ENCODE measurements at places on chromosomes 11 and 22.

DNA sequence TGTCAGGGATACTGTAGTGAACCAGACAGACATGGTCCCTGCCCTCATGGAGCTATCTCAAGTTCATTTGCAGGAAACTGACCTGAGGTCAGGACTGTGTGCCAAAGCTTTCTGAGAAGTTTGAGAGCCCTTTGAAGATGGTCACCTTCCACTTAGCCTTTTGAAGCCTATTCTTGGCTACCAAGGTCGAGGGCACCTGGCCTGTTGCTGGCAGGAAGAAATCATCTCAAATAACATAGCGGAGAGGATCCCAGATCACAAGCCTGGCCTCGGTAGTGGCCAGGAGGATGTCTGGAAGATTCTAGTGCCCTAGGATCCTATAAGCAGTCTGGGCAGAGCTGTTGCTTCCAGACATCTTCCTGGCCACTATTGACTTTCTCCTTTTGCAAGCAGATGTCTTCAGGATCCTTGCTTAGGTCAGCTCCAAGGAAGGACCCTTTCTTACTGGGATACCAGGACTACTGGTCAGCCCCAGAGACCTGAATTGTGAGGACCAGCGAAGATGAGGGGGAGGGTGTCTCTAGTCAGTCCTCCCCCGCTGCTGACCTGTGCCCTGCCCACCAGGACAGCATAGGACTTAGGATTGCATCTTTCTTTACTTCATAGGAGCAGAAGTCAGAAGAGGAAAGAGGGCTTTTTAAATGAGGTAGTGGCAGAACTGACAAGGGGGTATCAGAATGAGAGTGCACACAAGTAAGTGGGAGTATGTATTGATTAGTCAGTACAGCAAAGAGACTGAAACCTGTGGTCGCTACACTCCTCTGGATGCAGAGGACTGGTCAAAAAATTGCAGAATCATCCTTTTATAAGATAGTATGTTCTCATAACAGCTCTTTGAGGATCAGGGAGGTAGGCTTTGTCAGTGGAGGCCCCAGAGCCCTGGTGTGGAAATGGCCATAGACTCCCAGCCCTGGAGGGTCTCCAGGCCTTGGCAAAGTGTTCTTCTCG, 94.8 kb downstream of the TEAD1 start:
- DNase-seq, result no peak

- no peak for DNase-seq
These were observed 1.7 kb upstream of the PARVA start for GRCh38 chr11:12375720-12376119.

- no peak for DNase-seq
These were observed 12.3 kb upstream of the NXPE4 start for GRCh38 chr11:114607753-114608459.

- DNase-seq, result no peak
These were observed 34.1 kb upstream of the CRTAM start for GRCh38 chr11:122804161-122804560.

DNA sequence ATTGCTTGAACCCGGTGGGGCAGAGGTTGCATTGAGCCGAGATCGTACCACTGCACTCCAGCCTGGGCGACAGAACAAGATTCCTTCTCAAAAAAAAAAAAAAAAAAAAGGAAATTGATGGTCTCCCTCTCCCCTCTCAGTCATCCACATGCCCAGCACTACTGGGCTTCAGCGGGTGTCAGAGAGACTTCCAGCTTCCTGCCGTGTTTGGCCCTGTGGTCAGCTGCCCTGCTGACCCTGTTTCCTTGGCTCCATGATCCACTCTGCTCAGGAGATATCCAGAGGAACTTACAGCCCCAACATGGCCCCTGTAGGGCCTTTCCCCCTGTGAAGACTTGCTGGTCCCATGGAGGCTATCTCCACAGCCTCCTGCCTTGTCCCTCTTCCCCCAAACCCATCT, 6.1 kb upstream of the PNPLA3 start:
- DNase-seq, result no peak

DNA sequence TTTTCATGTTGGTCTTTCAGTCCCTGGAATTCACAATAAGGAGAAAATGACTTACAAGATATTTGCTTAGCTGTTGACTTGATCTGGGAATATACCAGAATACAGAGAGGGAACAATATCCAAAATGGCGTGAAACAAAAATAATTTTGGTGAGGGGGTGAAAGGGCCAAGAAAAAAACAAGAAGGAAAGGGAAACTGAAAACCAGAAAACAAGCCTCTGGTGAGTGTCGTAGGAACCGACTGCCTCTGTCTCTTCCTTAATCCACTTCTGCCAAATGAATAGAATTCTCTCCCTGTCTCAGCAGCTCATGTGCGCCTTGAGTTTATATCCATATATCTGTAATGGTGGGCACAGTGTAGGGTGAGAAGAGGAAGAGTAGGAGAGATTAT, 367.6 kb downstream of the ETS1 start:
- no peak for DNase-seq

DNA sequence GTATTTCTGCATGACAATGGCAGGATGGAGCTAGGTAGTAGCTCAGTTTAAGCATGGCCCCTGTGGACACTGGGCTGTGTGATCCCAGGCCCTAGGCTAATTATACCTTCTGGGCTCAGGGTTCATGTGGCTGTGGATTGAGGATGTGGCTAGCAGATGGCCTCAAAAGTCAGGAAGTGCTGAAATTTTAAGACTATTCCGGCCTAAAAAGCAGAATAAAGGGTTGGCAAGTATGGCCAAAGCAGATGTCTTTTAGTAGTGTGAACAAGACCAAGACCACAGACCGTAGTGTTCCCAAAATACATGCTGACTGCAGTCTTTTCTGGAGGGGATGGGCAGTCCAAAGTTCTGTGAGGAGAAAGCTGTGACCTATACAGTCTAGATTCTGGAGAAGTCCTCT, 115.7 kb upstream of the RAG2 start:
- DNase-seq, result peak; percentile 5

DNA sequence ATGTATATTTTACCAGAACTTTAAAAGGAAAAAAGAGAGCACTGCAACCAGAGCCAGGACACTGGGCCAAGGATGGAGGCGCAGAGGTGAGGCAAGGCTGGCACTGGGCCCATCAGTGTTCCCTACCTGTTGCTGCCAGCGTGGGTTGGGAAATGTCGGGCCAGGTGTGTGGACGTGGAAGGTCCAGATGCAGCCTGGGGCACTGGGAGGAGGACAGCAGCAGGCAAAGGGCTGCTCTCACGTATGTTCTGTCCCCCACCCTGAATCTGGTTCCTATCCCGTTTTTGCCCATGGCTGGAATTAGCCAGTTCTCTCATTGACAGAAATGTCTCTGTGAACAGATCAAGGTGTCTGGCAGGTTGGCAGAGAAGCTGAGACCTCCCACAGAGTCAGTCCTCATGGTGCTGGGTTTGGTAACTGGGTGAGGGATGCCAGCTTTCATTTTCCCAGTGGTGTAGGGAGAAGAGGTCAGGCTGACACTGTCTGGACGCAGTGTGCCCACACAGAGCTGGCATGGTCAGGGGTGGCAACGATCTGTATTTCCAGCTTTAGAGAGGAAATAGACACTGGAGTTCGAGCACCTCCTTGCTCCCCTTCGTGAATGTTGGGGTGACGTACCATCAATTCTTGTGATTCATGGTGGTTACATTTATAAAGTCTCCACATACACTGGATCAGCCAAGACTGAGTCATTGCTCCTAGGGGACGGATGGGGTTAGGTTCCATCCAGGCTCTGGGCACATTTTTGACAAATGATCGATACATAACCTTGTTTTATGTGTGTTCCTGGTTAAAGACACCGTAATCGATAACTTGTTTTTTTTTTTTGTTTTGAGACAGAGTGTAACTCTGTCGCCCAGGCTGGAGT, 4.3 kb upstream of the PNPLA3 start:
- DNase-seq, result no peak

DNA sequence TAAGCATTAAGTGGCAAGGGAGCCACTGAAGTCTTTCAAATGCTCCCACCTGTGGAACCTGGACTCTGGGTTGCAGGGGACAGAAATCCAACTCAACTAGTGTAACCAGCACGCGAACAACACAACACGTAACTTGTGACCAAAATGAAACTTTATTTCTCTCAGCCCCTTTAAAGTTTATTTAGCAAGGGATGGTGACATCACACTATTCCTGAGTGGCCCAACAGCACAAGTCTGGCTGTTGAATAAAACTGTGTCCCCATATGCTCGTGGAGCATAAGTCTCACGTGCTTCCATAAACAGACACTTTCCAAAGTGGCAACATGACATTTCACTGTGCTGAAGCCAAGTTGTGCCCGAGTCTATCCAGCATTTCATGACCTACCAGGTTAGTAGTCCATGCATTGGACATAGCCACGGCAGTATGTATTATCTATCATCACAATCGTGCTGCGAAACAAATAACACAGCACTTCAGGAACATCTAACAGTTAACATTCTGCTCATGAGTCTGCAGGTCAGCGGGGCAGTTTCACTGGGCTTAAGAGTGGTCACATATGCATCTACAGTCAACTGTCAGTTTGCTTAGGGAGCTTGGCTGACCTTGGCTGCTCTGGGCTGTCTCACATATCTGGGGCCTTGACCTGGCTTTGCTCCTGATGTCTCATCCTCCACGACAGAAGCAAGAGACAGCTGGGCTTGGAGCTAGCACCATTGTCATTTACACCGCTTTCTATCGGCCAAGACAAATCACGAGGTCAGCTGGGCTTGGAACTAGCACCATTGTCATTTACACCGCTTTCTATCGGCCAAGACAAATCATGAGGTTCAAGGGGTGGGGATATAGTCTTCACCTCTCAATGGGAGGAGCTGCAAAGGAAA, 35.0 kb upstream of the LMO2 start:
- no peak for DNase-seq

- no peak for DNase-seq
These were observed 103.3 kb downstream of the PDE3B start for GRCh38 chr11:14746857-14747395.

DNA sequence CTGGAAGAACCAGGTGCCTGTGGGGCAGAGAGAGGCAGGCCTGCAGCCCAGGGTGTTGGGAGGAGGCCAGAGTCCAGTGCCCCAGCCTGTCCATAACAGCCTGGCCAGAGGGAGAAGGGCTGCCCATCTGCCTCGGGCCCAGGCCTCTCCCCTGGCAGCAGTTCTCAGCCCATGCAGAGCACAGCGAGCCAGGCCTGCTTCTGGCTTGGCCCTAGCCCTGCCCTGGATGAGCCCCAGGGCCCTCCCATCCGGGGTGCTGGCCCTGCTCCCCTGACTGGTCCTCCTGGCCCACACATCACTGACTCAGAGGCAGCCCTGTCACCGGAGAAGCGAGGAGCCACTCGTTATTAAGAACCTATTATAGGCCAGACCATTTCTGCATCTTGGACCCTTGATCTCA, 19.7 kb upstream of the MYRF start:
- no peak for DNase-seq
